ENCODE measurements at places on chromosomes 3 and 15.

DNA sequence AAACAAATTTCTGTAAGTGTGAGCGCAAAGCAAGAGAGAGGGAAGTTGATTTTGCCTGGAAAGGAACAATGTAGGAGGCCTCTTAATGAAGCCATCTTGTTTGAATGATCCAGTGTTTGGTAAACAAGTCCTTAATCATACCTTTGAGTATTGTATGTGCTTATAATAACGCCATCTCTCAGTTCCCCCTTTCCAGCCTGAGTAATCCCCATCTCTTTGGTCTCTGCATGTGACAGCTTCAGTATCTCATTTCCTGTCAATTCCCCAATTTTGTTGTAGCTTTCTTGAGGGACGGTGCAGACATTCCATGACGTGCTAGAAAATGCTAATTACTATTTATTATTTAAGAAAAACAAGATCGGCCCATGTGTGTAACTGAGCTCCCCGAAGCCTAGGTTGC lies 349.3 kb upstream of the NR2F2 start:
- no peak for DNase-seq

GRCh38 chr3:174397848-174398247 lies 461.3 kb upstream of the NAALADL2 start:
- DNase-seq, result no peak

- no peak for DNase-seq
These were observed 52.9 kb downstream of the EIF4E3 start for GRCh38 chr3:71672340-71672739.

- no peak for DNase-seq
These were observed 188.0 kb upstream of the MRPL3 start for GRCh38 chr3:131690800-131691199.

- no peak for DNase-seq
These were observed 34.1 kb upstream of the SFMBT1 start for GRCh38 chr3:53079791-53080555.

- no peak for DNase-seq
These were observed 535.6 kb downstream of the NLGN1 start for GRCh38 chr3:173933113-173933512.

DNA sequence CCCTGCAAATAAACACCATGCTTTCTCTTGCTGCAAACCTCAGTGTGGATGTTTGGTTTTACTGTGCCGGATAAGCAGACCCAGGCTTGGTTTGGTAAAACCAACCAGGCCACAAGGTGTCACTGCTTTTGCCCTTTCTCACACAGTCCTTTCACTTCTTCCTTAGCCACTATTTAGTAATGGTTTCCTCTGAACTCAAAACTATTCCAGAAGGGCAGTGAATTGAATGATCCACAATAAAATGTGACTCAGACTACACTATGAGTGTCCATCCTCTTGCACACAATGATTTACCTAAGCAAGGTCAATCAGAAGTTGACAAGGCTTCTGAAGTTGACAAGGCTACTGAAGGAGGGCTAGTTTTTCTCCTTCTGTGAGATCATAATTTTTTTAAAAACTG lies 552.4 kb upstream of the CCDC54 start:
- no peak for DNase-seq

DNA sequence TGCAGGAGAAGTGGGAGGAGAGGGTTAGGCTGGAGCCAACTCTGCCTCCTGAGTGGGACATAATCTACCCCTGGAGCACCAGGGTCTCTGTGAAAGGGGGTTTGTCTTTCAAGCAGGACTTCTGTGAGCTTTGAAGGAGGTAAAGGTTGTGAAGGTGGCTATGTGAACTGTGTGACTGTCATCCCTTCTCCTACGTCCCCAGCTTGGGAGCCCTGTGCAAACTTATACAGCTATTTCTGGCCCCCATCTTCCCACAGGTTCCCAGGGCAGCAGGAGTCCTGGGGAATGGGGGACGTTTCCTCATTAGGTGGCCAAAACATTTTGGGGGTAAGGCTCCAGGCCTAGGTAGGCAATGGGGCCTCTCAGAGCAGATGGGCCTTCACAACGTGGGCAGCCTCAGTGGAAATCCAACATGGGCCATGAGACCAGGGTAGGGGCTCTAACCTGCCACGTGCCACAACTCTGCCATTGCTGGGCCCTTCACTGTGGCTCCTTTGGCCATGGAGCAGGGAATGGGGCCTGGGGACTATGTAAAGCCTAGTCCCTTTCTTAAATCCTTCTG lies 3.5 kb downstream of the VIPR1 start:
- DNase-seq, result peak; percentile 31
